ENCODE measurements at places on chromosomes 3 and 15.

DNA sequence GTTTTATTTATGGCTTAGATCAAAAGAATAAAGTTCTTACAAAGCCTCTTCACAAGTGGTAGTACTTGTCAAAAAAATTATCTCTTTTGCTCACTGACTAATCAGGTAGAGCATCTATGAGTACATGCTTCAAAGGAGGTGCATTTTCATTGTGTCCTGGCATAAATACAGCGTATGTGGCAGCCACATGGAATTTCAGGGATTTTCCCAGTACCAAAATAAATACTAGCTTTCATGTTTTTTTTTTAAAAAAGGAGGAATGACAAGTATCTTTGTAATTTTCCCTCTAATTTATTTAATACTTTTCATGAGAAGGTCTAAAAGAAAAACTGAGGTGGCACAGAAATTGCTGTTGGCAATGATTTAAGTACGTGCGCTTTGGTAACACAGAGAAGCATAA is 597.8 kb upstream of the ALCAM start:
- peak; percentile 39 for DNase-seq

DNA sequence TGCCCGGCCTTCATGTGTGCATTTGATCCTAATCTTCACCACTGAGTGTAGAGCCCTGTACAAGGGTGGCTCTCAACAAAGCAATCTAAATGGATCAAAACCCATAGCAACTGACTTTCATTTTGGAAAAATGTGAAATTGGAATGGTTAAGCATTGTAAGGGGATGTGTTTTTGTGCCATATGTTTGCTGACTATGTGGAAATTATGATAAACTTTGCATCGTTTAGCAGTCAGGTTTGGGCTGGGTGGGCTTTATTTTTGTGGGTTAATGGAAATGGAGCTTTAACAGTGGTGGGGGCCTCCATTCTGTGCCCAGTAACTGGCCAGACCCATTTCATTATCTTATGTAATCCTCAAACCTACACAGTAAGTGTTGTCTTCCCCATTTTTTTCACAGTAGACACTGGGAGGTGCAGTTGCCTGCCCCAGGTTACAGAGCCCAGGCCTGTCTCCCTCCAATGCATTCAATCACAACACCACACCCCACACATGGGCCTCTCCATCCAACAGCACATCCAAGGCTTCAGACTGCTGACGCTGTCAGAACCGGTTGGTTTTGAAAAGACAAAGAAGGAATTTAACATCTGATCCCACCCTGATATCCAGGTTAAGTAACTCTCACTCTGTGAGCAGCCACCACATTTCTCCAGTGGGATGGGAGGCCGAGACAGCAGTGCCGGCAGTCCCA is 136.3 kb upstream of the ABHD17C start:
- DNase-seq = no peak

DNA sequence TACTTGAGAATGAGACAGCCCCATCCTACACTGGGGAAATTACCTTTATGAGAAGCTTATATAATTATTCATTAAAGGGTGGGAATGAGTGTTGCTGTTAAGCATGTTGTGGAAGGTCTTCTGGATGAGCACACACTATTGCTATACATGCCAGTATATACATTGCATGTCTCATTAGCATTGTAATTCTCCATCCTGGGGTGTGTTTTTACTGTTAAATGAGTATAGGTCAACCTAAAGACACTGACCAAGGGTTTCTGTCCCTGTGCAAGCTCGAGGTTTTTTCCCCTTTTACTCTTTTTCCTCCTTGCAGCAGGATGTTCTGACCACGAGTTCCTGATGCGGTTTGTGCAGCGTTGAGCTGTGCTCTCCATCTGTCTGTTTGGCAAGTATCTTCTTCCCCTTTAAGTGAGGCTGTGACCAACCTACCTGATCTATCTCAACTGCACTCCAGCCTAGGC is 7.2 kb upstream of the IVD start:
- no peak for DNase-seq

DNA sequence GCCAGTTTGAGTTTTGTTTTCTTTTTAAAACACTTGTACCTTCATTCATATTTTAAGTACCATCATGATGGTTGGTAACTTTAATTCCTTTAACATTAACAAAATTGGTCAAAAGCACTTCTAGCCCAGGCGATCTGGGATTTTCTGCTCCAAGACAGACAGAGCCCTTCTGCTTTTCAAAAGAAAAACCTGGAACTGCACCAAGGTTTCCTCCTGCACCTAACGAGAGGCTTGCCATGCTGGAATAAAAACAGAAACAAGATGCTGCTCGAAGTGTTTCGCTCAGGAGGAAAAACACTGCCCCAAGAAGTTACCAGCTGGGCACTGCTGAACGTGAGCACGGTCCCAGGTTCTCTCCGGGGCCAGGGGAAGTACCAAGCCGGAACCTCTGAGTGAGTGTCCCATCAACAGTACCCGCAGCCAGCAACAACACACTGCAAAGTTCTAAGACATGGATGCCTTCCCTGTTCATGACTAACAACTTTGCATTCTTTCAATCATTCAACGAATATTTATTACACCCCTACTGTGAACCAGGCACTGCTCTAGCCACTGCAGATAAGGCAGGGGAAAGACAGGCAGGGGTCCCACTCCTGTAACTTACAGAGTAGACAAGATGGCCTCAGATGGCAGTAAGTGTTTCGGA is 98.8 kb downstream of the XXYLT1 start:
- peak; percentile 59 for DNase-seq

DNA sequence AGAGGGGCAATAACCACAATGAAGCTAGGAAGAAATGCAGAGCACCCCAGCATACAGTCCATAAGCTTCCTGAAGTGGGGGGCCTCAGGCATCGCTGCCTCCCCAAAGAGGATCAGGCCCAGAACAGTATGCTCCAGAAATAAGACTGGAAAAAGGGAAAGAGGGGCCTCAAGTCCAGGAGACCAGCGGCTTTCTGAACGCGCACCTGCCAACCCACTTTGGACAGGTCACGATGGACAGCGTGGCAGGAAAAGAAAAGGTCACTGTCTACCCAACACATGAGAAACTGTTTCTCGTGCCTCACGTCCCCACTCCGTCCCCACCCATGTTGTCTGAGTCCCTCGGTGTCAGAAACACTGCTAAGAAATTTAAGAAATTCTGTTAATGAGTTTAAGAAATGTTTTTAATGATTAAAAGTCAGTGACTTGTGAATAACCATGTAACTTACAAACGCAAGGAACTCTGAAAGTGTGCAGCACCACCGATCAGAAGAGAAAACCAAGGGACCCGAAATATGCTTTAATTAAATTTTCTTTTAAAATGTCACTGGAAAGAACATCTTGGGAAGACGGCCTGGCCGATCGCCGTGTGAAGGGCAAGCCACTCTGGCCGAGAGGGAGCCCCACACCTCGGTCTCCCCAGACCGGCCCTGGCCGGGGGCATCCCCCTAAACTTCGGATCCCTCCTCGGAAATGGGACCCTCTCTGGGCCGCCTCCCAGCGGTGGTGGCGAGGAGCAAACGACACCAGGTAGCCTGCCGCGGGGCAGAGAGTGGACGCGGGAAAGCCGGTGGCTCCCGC is 1.7 kb upstream of the PPARG start:
- no peak for DNase-seq

- peak; percentile 14 for DNase-seq
These were observed 843 bp downstream of the CHRNA5 start for GRCh38 chr15:78565951-78566774.

DNA sequence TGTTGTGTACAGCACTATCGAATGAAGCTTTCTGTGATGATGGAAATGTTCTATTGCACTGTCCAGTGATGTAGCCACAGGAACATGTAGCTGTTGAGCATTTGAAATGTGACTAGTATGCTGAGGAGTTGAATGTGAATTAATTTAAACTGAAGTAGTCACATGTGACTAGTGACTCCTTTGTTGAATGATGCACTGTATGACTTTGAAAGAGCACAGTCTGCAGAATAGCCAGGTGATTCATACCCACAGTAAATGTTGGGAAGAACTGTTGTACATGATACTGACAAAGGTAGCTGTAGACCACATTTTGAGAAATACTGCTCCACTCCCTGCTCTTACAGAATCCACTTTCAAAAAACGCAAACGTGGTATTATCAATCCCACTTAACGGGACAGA is 34.0 kb upstream of the ACTL6A start:
- DNase-seq = peak; percentile 22

GRCh38 chr3:197811343-197811742 is 20.3 kb downstream of the LRCH3 start:
- peak; percentile 85 for DNase-seq

- DNase-seq = peak; percentile 94
These were observed 37.4 kb downstream of the FRMD5 start for GRCh38 chr15:44157679-44158078.

GRCh38 chr3:24622138-24622537 is 127.5 kb upstream of the THRB start:
- DNase-seq = peak; percentile 6

DNA sequence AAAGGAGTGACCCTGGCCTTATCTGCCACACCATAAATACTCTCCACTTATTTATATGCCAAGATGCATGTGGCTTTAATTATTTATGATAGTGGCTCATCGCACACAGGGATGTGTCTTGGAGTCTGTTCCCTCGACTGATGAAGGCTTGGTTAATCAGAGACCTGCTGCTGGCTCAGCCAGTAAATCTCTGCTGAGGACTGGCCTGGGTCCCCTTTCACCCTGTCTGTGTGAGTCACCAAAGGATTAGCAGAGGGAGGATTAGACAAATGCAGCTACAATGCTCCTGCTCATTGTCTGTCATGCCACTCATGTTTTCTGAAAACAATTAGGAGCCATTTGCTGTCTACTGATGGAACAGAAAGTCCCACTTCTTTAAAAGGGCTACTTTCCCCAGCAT is 226.8 kb downstream of the NTRK3 start:
- peak; percentile 76 for DNase-seq

- no peak for DNase-seq
These were observed 116.3 kb downstream of the CLSTN2 start for GRCh38 chr3:140051019-140051957.

DNA sequence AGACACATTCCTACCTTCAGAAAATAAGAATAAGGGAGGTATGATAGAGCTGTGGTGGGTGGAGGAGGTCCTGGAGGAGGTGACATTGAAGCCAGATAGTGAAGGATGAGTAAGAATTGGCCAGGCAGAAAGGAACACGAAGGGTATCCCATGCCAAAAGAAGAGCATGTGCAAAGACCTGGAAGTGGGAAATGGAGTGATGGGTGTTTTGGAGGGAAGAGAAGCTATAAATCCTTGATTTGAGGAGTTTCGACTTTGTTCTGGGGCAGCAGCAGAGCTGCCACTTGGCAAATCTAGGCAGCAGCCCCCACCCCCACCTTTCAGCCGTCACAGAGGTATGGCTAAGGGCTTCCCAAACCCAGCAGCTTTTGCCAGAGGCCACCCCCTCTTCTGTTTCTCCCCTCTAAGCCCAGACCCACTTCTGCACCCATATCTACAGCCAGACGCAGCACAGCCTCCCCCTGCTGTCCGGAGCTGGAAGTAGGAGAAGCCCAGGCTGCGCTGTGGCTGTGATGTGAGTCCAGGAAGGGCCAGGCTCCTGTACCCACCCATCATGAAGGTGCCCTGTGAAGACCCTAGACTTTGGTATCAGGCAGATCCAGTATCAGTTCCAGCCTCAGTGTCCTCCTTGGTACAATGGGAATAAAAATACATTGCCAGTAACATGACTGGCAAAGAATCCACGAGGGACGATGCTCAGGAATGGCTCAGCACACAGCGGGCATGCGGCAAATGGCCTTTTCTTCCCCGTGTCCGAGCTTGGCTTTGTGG is 188.7 kb upstream of the LINGO1 start:
- DNase-seq = peak; percentile 41

DNA sequence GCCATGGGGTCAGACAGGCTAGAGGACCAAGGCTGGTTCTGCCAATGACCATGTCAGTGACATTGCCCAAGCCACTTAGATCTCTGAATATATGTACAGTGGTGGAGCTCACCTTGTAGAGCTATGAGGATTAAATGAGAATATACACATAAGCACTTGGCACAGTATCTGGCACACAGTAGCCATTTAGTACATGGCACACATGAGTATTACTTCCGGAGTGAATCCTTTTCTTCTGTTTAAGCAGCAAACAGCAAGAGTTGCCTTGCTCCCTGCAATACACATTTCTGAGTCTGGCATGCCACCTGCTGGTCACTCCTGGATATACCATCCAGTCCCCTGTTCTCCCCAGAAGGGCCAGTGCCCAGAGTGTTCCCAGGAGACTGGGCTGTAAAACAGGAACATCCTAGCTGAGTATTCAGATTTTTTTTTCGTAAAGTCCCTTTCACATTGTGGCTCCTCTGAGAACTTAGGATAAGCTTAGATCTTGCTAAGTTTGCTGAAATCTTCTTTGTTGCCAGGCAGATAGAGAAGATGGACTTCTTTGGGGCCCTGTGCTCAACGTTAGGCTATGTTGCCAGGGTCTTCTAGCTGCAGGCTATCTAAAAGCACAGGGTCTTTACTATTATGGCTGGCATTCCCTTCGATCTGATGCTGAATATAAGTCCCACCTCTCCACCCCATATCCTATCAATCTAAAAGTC is 203.4 kb downstream of the ADAMTS9 start:
- peak; percentile 76 for DNase-seq

DNA sequence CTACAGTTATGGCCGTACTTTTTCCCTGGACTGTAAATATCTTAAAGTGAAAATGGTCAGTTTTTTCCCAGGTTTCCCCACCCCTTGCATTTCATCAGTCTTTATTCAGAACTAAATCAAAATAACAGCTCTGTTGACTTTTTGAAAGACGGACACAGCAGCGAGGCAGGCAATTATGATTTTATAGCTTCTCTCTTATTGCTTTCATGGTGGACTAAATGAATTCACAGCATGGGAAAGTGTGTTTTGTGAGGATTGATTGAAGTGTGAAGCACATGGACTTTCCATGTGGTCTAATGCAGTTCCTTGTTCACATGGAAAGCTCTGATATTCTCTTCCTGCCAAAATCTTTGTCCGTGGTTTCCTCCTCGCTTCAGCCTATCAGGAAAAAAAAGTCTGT is 268.7 kb upstream of the ARL6 start:
- DNase-seq = no peak

DNA sequence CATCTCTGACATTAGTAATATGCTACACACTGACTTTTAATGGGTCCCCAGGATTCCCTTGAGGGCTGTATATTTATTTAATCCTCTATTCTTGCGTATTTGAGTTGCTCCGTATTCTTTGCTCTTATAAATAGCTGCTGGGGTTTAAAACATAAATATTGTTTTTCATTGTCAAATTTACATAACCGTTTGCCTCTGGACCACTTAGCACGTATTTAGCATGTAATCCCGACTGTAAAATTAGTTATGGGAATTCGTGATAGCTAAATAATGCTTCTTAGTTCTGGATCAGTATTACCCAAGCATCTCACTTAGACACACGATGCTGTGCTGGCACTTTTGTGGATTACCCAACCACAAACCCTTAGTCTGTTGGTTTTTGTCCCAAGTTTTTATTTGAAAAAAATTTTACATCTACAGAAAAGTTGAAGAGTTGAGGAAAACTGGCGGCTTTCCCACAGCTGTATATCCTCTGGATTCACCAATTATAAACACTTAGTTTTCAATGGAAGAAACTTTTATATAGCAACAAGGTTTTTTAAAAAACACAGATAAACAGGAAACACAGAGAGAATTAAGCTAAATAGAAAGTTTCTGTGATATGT is 296.8 kb upstream of the TPM1 start:
- DNase-seq = no peak

GRCh38 chr3:10223676-10224639 is 24.3 kb upstream of the TATDN2 start:
- DNase-seq = no peak

Data from fibroblast of skin of right biceps (primary cell).